ENCODE measurements at places on chromosomes 16 and 17. TPM values are rescaled to one million over a fixed set of nuclear protein-coding genes. Genes with fewer than 3 reads are reported as not detected.

USH1G gene
- total RNA-seq = not detected

DNA sequence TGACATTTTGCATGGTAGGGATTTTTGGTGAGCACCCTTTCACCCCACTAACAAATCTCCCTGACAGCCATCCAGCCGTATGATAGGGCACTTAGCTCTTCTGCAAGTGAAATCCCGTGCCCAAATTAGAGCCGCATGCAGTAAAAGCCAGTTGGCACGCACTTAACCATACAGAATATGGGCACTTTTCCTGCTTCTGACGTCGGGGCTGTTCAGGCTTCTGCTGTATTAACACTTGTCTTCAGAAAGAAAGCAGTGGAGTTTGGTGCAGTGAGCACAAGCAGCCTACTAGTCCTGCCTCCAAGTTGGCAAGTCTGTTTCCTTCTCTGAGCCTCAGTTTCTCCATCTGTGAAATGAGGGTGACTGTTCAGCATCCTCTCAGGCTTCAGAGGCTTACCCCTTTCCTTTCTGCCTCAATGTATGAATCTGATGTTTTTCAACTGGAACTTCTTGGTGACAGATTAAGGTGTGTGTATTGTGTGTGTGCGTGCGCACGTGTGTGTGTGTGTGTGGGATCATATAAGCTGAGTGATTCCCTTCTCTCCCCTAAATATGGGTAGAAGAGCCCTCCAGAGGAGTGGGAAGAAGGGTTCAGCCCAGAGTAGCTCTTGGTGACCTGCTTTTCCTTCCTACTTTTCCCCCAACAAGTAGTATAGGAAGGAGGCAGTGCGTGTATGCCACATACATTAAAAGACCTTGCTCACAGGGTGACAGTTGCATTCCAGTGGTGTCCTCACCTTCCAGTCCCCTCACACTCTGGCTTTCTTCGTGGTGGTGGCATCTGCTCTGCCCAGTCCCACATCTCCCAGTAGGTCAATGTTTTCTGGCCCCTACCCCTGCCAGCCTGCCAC, 19.0 kb downstream of the IGF2BP1 start:
- H3K4me1 ChIP-seq = peaks cover 2% of the 10 kb centered on the region
- peaks cover 22% of the 10 kb centered on the region for H3K27me3 ChIP-seq
- no peaks in the 10 kb centered on the region for H3K36me3 ChIP-seq
- H3K27ac ChIP-seq = no peak overlapping the region
- H3K4me3 ChIP-seq = no peak overlapping the region

DNA sequence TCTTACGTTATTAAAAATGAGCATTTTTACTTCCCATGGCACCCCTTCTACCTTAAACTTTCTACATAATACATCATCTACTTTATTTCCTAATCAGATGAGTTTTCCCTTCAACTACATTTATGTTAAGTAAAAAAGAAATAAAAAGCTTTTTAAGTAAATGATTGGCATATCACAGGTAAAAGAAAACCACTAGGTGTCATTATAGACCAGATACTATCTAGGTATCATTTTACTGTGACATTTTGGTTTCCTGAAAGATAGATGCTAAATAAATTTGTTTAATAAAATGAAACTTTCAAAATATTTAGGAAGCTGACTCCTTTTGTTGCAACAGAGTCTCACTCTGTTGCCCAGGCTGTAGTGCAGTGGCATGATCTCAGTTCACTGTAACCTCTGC, 3.8 kb upstream of the CMTM1 start:
- no peaks in the 10 kb centered on the region for H3K4me1 ChIP-seq
- no peak overlapping the region for H3K27ac ChIP-seq
- peaks cover 5% of the 10 kb centered on the region for H3K36me3 ChIP-seq
- no peak overlapping the region for H3K4me3 ChIP-seq
- no peaks in the 10 kb centered on the region for H3K27me3 ChIP-seq

GAS2L2 gene
- not detected for total RNA-seq

DNA sequence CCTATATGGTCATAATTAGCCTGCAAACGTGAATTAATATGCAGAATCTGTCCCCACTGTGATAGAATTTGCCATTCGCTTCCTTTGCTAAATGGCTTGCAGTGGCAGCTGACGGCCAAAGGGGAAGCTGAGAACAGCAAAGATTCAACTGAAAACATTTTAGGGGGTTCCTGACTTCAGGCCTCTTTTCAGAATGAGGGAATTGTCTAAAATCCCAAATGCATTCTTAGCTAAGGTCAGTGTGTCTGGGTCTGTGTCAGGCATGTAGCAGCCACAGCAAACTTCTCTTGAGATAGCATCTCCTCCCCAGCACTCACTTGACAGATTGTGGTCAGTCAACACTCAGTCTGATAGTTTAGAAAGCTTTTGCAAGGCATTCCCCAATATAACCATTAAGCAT, 701.1 kb downstream of the WWOX start:
- no peak overlapping the region for H3K4me3 ChIP-seq
- no peak for DNase-seq
- no peaks in the 10 kb centered on the region for H3K4me1 ChIP-seq

PDK2 gene
- total RNA-seq = 73.5 TPM
